NCI-H510A (cell line): ENCODE measurements at places on chromosomes 6 and 20.

GRCh38 chr20:49503176-49503575 lies 20.7 kb upstream of the KCNB1 start:
- no peak for DNase-seq

DNA sequence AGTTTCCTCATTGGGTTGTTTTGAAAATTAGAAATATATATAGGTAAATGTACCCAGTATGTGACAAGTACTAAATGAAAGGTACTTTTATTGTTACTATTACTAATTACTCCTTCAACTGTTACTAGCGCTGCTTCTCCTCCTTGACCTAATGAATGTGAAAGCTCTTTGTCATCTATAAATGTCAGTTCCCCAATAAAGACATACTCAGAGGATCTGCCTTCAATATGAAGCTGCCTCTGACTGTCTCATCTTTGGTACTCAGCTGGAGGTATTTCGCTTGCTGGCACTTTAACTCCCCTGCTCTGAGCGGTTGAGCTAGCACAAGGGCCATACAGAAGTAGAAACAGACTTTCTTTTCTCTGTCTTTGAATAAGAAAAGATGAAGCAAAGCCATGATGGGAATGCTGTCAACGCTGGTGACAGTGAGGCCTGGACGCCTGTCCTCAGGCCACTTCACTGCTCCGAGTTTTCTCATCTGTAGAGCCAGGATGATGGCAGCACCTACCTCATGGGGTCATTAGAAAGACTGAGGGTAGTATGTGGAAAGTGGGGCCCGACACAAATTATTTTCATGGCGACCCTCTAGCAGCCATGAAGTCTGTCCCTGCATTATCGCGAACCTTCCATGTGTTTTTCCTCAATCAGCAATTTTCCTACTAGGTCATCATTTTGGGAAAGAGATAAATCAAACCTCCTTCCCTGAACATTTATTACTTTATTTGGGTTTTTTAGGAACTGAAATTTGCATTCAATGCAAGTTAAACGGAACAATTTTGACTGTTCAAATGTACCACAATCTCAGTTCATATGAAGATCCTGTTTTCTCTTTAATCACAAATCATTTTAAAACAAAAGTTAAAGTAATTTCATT lies 55.9 kb upstream of the SNX9 start:
- no peak for DNase-seq

GRCh38 chr6:96073555-96073954 lies 57.8 kb downstream of the FUT9 start:
- no peak for DNase-seq

DNA sequence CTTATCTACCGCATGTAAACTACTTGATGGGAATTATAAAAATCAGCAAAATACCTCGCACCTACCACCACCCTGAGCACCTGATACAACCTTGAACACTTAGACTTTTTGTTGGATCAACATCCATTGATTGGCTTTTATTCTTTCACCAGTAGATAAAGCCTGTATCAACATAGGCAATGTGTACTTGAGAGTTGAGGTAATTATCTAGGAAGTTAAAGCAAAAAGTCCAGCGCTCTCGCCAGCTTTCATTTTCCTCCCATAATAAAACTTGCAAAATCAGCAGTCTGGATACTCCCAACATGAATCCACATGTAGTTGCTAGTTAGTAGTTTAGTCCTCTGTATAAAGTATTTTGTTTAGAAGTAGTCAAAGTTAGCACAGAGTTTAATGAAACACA lies 132.0 kb upstream of the PRDM1 start:
- DNase-seq, result no peak

GRCh38 chr6:154791556-154792317 lies 58.5 kb downstream of the SCAF8 start:
- DNase-seq, result no peak

DNA sequence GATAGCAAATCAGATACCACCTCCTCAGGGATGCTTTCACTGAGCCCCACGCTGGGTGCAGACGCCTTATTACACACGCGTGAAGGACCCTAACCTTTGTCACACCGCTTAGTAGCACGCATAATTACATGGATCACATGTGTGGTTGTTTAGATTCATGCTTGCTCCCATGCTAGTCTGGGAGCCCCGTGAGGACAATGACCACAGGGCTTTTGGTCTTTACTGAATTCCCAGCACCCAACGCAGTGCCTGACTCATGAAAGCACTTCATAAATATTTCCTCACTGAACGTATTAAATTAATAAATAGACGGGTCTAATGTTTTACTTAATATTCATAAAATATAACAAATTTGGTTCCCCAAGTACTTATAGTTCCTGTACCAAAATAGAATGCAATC lies 132.5 kb downstream of the ALDH8A1 start:
- no peak for DNase-seq

DNA sequence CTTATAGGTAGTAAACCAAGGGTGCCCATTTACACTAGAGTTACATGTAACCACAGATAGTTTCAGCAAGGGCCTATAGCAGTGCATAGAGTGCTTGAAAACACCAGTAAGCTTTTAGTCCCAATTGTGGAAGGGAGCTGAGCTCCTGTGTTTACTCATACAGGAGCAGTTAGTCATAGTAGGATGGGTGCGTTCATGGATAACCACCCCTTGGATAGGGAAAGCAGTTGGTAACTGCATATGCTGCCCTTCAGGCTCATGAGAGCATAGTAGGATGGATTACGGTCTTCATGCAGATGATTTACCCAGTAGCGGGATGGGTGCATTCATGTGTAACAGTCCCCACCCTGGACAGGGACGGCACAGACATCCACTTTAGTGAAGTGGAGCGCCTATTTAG lies 45.1 kb downstream of the OR2B6 start:
- no peak for DNase-seq

GRCh38 chr20:4102381-4102780 lies 87.0 kb upstream of the RNF24 start:
- DNase-seq, result no peak

DNA sequence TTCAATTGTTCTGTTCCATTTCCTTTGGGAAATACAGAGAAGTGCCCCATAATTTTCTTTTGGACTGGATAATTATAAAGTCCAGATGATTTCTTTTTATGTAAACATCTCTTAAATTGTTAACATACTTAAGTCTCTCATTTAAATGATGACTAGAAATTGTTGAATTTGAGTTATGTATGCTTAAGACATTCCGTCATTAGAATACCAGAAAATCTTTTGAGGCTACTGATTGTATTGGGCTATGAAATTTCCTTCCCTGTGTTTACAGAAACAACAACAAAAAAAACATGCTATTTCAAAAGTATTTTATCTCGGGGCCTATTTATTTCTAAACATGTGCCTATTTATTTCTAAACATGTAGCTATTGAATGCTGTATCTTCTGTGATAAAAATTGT lies 125.4 kb downstream of the SH3BGRL2 start:
- no peak for DNase-seq

GRCh38 chr20:34268851-34269636 lies 27.8 kb downstream of the ASIP start:
- DNase-seq, result no peak

DNA sequence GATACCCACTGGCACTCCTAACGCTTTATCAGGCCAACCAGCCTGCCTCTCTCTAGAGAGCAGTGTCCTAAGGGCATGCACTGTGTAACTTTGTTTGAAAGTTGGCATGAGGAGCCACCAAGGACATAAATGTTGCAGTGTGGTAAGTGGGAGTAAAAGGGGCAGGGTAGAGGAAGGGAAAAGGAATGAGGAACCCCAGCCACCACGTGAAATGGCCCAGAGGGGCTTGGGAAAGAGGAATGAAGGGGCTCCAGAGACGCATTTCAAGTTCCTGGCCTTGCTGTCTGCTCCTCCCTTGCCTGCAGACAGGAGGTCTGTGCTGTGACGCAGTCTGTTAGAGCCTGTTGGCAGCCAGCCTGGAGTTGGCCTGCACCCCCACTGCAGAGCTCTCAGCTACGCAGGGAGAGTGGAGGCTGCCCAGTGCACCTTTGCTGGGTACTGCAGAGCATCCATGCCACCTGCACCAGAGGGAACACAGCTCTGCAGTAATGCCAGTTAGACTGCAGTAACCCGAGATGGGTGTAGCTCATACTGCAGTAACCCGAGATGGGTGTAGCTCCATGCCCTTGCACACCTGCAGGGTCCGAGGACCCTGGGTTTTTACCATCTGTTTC lies 86.8 kb upstream of the SNAP25 start:
- DNase-seq, result peak; percentile 91
